SJSA1 (cell line): ENCODE measurements at places on chromosomes 12 and 14. TPM values are rescaled to one million over a fixed set of nuclear protein-coding genes. Genes with fewer than 3 reads are reported as not detected.
A peak's percentile ranks its signal among the peaks of the same experiment; 100 is the strongest.

PPP1R3E gene
- total RNA-seq: 1.2 and 2.1 TPM in 2 replicates

BEST3 gene
- total RNA-seq: not detected in 2 replicates

RPL10L gene
- total RNA-seq: not detected in 2 replicates

PHLDA1 gene
- total RNA-seq: 19.5 and 23.6 TPM in 2 replicates

C1S gene
- total RNA-seq: 21.2 and 35.0 TPM in 2 replicates

CLEC9A gene
- not detected in 2 replicates for total RNA-seq

GRCh38 chr14:61536661-61537562 is 158.4 kb upstream of the HIF1A start:
- DNase-seq: no peak

GRCh38 chr14:21233457-21234076 is 35.7 kb downstream of the HNRNPC start:
- no peak for DNase-seq

GRCh38 chr12:5516371-5517241 is 84.7 kb downstream of the NTF3 start:
- DNase-seq: no peak

GRCh38 chr12:71266606-71267005 is 108.8 kb upstream of the TSPAN8 start:
- no peak for DNase-seq

GRCh38 chr12:43241986-43242385 is 310.0 kb downstream of the ADAMTS20 start:
- no peak for DNase-seq

DNA sequence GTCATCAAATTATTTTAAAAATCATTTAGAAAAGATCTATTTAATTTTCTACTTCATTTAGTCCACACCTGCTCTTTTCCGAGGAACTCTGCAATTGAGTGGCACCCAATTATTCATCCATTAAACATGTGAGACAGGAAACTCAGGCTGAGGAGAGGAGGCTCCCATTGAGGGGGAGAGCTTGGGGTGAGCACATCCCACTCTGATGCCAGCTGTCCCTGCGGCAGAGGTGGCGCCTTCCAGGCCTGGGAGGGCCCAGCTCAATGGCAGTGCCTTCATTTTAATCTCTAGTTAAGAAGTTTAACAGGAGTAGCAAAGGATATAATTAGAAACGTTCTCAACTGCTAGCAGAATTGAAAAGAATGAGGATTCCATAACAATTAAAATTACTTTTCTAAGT is 92.0 kb downstream of the ITPR2 start:
- no peak for DNase-seq

DNA sequence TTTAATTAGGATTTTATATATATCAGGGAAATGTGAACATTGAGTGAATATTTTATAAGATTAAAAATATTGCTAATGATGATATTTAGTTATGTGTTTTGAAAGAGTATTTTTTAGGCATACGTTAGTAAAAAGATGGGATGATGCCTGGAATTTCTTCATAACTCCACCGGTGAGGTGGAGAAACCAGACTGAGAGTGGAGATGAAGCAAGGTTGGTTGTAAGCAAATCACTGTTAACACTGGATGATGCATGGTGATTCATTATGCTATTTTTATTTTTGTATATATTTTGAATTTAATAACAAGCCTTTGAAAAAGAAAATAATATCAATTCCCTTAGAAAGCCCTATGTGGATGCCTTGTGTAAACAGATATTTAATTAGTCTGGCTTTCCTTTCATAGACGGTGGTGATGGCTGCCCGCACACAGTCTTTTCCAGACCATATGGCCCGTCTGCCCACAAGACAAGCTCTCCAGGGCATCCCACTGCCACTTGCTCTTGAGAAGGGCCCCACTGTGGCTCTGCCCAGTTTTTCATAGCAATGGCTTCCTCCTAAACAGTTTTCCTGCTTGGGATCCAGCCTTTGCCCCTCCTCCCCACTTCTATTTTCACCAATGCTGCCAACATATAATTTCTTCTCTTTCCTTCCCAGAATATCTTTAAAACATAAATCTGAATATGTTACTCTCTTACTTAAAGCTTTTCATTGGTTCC is 95.4 kb downstream of the HELB start:
- DNase-seq: no peak

DNA sequence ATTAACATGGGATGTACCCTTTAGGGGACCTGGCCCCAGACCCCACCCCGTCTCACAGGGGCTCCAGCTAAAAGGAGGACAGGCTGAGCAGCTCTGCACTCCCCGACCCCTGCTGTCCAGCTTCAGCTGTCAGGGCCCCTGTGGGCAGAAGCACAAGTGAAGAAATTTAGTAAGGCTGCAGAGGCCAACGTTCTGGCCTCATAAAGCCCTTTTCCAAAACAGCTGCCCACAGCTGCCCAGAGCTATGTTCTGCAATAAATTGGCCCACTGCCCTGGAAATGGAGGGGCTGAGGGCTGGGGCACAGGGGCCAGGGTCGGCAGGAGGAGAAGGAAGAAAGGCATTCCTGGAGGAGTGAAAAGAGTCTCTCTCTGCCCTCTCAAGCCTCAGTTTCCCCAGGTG is 357.1 kb downstream of the BCL11B start:
- DNase-seq: no peak

GRCh38 chr12:55955800-55956508 is 9.9 kb downstream of the PMEL start:
- peak; percentile 67 for DNase-seq

- DNase-seq: no peak
These were observed 5.4 kb downstream of the PGF start for GRCh38 chr14:74949859-74950573.

DNA sequence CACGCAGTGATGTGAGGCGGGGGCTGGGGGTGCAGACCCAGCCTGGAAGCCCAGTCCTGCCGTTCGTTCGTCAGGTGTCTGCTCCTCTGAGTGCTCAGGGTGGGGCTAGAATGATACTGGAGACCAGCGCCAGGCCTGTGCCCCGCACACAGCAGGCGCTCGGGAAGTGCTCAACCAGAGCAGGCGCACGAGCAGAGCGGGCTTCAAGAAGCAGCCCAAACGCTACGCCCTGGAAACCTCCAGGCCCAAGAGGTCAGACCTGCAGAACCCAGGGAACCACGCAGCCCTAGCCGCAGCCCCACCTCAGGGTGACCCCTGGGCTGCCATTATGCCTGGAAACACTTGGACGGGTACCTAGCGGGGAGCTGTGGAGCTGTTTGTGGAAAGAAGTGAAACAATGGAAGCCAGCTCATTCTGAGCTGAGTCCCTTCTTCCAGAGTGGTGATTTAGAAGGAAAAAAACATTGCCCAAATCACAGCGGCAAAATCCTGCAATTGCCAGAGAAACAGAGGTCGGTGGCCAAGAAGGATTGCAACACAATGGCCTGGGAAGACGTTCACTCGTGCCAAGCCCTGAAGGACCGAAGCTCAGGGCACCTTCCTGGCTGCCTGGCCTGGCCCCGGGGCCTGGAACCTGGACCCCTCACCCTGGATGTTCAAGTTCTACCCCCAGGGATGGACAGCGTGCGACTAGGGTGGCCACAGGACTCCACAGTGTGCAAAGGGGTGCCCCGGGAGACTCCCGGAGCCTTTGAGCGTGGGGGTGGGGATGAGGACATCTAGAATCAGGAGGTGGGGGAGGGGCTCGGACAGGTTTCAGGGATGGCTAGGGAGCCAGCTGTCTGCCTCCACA is 40.4 kb upstream of the DIO3 start:
- DNase-seq: no peak

DNA sequence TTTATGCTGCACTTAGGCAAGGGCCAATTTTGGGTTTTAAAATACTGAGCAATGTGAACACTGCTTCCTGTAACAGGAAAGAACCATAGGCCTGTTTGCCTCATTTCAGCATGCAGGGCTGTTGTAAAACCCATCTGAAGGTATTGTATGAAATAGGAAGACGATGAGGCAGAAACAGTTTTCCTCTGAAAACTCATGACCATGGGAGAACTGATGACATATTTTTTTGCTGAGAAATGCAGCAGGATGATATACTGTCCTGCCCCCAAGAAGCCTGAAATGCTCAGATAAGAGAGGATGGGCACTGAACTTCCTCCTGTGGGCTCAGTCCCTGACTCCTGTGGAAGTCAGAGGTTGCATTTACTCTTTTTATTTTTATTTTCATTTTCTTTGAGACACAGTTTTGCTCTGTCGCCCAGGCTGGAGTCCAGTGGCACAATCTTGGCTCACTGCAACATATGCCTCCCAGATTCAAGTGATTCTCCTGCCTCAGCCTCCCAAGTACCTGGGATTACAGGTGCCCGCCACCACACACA is 17.4 kb downstream of the PYGL start:
- DNase-seq: no peak

DNA sequence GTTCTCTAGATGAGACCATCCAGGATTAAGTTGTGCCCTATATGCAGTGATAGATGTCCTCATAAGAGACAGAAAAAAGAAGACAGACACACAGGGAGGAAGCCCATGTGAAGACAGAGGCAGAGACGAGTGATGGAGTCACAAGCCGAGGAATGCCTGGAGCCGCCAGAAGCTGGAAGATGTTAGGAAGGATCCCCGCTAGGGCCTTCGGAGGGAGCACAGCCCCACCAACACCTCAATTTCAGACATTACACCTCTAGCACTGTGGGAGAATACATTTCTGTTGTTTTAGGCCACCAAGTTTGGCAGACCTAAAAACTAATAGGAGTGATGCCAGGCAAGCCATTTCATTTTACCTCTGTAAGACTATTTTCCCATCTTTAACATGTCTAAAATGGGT is 458.5 kb downstream of the MED13L start:
- DNase-seq: no peak

DNA sequence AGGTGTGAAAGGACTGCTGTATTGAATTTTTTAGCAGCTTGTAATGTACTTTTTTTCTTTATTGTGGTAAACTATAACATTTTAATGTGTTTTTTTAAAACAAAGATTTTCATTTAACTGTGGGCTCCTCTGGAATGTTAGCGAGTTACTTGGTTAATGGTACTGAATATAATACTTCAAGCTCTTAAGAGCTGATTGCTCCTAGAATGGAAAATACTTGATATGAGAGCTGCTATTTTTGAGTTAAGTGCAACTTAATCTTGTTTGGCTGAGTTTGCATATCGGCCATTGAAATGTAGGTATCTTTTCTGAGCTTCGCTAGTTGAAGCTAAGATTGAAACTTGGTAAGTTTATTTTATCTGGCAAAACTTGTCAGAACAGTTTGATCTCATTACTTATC is 7.4 kb downstream of the TMBIM6 start:
- no peak for DNase-seq

DNA sequence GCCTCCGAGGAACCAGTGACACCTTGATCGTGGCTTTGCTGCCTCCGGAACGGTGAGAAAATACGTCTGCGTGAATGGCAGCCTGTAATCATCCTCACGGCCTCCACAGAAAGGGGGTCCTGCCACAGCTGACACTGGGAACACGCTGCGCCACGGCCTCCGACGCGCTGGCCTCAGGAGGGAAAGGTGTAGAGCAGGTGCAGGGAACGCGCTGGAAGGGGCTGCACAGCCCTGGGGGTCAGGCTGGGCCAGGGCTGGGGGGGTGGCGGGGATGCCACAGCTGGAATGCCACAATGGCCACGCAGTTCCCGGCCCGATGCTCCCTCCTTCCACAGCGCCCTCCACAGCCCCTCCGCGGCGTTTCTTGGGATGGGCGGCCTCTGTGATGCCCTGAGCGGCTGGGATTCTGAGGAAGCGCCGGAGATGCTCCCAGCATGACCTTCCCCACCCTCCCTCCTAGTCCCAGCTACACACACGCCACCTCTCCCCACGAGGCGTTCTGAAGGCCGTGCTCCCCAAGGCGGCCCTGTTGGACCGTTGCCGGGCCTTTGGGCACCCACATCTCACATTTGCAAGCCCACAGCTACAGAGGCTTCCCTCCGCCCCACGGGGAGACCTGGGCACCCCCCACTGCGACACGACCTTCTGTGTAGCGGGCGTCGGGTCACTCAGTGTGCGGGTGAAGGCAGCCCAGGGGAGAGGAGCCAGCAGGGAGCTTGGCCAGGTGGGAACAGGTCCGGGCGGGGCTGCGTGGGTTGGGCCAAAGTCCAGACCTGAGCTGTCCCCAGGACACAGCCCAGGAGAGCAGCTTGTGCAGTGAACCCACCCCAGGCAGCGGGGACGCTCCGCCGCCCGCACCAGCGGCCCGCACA is 31.8 kb upstream of the GALNT9 start:
- DNase-seq: no peak

DNA sequence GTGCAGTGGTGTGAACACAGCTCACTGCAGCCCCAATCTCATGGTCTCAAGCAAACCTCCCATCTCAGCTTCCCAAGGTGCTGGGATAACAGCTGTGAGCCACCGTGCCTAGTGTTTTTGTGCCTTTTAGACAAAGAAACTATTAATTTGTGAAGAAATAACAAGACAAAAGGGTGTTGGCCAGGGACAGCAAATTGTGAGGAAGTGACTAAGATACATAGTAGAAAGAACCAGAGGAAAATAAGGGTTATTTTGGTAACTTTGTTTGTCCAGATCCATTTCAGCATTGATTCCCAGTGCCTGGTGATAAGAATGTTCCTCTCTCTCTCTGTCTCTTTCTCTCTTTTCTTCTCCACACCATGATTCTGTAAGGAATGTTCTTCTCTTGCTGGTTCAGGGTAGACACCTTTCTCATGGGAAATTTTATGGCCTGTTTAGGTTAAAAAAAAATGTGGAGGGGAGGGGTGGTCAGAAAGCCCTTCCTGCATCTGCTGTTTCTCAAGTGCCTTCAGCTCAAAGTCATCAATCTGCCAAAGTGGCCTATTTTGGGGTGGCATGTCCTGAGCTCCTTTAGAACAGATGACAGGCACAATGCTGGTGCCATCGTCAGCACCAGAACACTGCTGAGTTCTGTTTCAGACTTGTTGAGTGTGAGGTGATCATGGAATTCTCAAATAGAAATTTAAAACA is 184.4 kb upstream of the EEA1 start:
- DNase-seq: no peak

- DNase-seq: no peak
These were observed 151.4 kb downstream of the SSPN start for GRCh38 chr12:26346736-26347135.

- DNase-seq: peak; percentile 72
These were observed 28.0 kb downstream of the SLC15A4 start for GRCh38 chr12:128795530-128796361.
